Muscle of back (tissue), 13 donors: ENCODE measurements at places on chromosomes 16 and 17.

DNA sequence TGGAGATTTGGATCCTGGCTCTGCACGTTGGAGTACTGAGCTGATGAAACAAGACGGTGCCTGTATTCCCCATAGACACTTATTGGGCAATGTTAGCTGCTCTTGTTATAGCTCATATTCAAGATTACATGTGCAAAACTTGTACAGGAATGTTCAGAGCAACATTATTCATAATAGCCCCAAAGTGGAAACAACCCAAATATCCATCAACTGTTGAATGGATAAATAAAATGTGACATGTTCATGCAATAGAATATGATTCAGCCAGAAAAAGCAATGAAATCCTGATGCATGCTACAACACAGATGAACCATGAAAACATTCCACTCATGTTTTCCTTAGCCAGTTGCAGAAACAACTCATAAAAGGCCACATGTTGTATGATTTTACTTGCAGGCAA is 5.7 kb upstream of the SDR42E1 start:
- no peak for DNase-seq

GRCh38 chr16:75097941-75098901 is 18.4 kb downstream of the LDHD start:
- no peak for DNase-seq

DNA sequence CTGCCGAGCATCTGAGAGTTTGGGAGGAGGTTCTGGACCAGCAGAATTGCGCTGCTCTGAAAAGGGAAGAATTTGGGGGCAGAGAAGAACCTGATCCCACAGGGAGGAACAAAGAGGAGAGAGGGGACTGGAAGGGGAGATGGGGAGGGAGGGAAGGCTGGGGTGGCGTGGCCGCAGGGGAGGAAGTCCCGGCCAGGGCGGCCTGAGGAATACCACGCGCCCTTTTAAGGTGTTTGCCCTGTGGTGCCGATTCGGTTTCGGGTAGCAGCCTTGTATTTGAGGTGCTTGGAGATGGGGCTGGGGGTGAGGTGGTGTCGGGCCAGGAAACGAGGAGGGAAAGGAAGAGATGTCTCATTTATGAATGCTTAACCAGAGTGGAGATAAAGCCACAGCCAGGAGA is 51.3 kb downstream of the AKAP1 start:
- no peak for DNase-seq

GRCh38 chr17:78748048-78748729 is 33.9 kb downstream of the CYTH1 start:
- no peak for DNase-seq

GRCh38 chr16:13376174-13376573 is 474.8 kb downstream of the SHISA9 start:
- DNase-seq, result no peak

DNA sequence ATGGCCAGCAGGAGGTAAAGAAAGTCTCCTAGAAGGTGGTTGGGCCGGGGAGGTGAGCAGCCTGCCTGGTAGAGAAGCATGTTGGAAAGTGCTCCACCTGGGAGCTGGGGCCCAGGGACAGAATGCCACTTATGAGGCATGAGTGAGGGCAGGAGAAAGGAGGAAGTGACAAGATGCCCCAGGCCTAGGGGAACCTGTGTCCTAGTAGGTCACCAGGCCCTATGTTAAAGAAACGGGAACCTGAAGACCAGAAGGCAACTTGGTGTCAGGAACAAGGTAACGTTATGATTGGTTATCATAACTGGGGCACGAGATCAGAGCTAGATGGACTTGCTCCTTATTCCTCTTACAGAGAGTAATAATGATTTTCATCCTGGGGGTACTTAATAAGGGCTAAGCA is 34.3 kb downstream of the PITPNC1 start:
- DNase-seq, result no peak

DNA sequence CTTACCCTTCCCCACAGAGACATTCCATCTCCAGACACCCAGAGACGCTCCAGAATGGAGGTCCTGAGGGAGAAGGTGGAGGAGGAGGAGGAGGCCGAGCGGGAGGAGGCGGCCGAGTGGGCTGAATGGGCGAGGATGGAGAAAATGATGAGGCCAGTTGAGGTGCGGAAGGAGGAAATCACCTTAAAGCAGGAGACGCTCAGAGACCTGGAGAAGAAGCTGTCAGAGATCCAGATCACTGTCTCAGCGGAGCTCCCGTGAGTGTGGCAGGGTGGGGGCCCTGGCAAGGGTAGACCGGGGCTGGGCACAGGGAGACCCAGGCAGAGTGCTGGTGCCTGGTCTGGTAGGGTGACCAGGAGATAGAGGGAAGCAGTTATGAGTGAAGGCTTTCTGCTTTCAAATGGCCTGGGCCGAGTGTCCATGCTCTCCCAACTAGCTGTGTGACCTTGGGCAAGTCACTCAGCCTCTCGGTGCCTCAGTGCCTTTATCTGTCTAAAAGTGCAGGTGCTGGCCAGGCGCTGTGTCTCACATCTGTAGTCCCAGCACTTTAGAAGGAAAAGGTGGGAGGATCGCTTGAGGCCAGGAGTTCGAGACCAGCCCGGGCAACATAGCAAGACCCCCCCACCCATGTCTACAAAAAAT is 3.4 kb downstream of the DRC7 start:
- DNase-seq, result no peak

DNA sequence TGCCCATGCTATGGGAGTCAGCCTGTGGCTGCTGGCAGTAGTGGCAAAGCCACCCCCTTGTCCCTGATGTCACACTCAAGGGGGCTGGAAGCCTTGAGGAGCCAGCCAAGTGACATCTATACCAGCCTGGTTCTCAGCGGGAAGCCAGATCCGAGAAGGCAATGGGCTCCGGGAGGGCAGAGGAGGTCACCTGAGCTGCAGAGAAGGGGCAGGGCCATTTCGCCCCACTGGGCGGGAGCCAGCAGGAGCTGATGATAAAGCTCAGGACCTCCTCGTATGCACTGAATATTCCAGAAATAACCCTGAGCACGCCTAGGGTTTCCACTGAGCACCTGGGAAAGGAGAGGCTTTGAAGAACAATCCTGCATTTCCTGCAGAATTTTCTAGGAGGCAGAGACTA is 19.0 kb downstream of the MRPS23 start:
- DNase-seq, result no peak

- peak; percentile 69 for DNase-seq
These were observed 11.4 kb downstream of the SLFN5 start for GRCh38 chr17:35254107-35254773.

DNA sequence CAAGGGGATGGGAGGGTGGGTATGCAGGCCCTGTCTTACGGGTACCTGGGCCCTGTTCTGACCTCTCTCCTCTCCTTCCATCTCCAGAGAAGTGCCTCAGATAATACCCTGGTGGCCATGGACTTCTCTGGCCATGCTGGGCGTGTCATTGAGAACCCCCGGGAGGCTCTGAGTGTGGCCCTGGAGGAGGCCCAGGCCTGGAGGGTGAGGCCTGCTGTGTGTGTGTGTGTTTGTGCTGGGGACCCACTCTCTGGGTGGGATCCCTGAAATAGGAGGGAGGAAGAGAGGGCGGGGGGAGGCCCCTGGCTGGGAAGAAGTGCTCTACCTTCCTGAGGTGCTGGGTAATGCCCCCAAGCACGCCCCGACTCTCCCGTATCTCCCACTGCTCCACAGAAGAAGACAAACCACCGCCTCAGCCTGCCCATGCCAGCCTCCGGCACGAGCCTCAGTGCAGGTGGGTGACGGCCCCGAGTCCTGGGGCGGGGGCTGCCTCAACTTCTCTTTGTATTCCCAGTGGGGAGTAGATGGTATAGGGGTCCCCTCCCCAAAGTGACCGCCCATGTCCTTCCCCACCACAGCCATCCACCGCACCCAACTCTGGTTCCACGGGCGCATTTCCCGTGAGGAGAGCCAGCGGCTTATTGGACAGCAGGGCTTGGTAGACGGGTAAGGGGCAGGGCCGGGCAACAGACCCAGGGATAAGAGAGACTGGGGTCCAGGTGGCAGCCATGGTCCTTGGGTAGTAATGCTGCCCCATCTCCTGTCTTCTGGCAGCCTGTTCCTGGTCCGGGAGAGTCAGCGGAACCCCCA is 7.8 kb downstream of the GRB7 start:
- no peak for DNase-seq

DNA sequence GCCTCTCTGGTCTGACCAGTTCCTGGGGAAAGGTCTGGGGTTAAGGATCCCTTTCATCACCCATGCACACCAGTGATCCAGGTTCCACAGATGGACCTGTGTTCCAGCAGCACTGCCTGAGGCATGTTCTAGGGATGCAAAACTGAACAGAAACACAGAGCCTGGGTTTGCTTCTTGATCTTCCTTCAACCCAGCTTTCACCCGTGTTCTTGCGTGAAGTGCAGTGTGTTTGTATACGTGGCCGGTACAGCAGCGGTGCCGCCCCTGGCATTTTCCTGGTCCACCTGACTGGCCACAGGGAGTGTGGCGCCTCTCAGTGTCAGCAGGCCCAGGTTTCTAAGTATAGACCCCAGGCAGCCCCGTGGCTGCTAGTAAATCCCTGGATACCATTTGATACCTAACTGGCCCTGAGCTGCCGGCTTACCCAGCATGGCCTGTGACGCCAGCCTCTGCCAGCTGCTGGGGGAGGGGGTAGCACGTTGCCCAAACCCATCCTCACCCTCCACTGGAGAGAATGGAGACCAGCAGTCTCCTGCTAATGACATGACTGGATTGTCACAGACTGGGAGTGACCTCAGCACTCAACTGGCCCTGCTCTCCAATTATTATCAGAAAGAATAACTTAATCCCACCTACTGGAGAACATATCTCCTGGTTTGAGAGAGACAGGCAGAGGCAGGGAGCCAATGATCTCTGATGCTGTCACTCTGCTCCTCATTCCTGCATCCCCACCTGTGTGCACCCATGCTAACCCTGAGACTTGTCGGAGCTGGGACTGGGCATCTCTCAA is 59.2 kb upstream of the LGALS9 start:
- no peak for DNase-seq

- no peak for DNase-seq
These were observed 63.5 kb upstream of the C17orf78 start for GRCh38 chr17:37312137-37312923.

DNA sequence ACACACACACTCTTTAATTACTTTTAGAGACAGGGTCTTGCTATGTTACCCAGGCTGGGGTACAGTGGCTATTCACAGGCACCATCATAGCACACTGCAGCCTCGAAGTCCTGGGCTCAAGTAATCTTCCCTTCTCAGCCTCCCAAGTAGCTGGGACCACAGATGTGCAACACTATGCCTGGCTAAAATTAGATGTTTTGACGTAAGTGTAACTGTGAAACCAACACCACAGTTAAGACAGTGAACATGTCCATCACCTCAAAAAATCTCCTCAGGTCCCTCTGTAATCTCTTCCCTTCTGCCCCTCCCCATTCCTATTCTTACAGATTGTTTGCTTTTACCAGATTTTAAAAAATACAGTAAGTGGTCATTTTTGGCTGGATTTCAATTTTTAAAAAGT is 66.7 kb downstream of the RPGRIP1L start:
- no peak for DNase-seq
